Cardiac septum (tissue), 1 donor: ENCODE measurements at places on chromosomes 2 and 18. TPM values are rescaled to one million over a fixed set of nuclear protein-coding genes. Genes with fewer than 3 reads are reported as not detected.

AFF3 gene
- total RNA-seq: 6.7 TPM

RNU2-63P gene
- total RNA-seq: not detected

MAP3K19 gene
- not detected for total RNA-seq

POTEJ gene
- not detected for total RNA-seq

DNA sequence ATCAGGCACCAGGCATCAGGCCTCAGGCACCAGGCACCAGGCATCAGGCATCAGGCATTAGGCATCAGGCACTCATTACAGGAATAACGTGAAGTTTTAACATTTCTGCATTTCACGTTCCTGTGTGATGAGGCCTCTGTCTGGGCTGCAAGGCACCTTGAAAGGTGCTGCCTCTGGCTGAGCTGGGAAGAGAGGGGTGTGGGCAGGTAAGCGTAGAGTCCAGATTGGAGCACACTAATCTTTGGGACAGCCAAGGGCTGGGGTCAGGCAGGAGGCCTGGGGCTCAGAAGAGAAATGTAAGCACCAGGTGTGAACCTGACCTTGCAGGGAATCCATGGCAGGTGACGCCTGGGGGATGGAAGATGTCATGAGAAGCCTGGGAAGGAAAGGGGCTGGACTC, 25.3 kb upstream of the SNTG2 start:
- no peak for DNase-seq
